ENCODE measurements at places on chromosomes 11 and 22. TPM values are rescaled to one million over a fixed set of nuclear protein-coding genes. Genes with fewer than 3 reads are reported as not detected.

VPREB1 gene
- not detected for total RNA-seq

OR5M3 gene
- total RNA-seq: not detected

APOA4 gene
- total RNA-seq: not detected

BMAL1 gene
- 14.8 TPM for total RNA-seq

ME3 gene
- 41.0 TPM for total RNA-seq

OR2D2 gene
- 0.66 TPM for total RNA-seq

PRR33 gene
- not detected for total RNA-seq

MAPK8IP2 gene
- 0.13 TPM for total RNA-seq

DGAT2 gene
- 2.1 TPM for total RNA-seq

CBL gene
- total RNA-seq: 46.1 TPM

OR2AG1 gene
- not detected for total RNA-seq

RAG2 gene
- not detected for total RNA-seq

PTDSS2 gene
- total RNA-seq: 31.0 TPM

CHADL gene
- 0.43 TPM for total RNA-seq

MEI1 gene
- total RNA-seq: 4.3 TPM

ROM1 gene
- 3.7 TPM for total RNA-seq

HBB gene
- not detected for total RNA-seq

TMEM25 gene
- 8.5 TPM for total RNA-seq

WT1 gene
- total RNA-seq: not detected

GNAZ gene
- 3.6 TPM for total RNA-seq

TIGD3 gene
- 0.14 TPM for total RNA-seq

TOLLIP gene
- 23.0 TPM for total RNA-seq

FOLR1 gene
- not detected for total RNA-seq

PSMC3 gene
- total RNA-seq: 178 TPM

TSSC4 gene
- total RNA-seq: 34.7 TPM

NCF4 gene
- total RNA-seq: not detected

CHRM1 gene
- total RNA-seq: not detected

MS4A4A gene
- not detected for total RNA-seq

ACRV1 gene
- not detected for total RNA-seq
